ENCODE measurements at places on chromosomes 4 and X. TPM values are rescaled to one million over a fixed set of nuclear protein-coding genes. Genes with fewer than 3 reads are reported as not detected.

Gene CHRDL1
- total RNA-seq: 23.2 TPM

Gene F9
- not detected for total RNA-seq

Gene ENPEP
- 2.0 TPM for total RNA-seq

Gene NRK
- under 0.01 TPM for total RNA-seq

Gene RAB33A
- total RNA-seq: 42.4 TPM

Gene ANXA5
- total RNA-seq: 31.8 TPM

Gene CFI
- 4.5 TPM for total RNA-seq

Gene MTTP
- 2.0 TPM for total RNA-seq

Gene PHOX2B
- total RNA-seq: not detected

Gene HSFX4
- total RNA-seq: not detected

Gene FRMD7
- total RNA-seq: 0.41 TPM

Gene SSX2
- total RNA-seq: not detected

Gene ADAMTS3
- 20.4 TPM for total RNA-seq

Gene TEC
- total RNA-seq: 1.6 TPM

Gene XAGE1A
- not detected for total RNA-seq

Gene NELFA
- total RNA-seq: 16.3 TPM

Gene TMEM150C
- 74.2 TPM for total RNA-seq

Gene XPNPEP2
- total RNA-seq: under 0.01 TPM

Gene TMSB15C
- 43.2 TPM for total RNA-seq

Gene CYSLTR1
- 1.2 TPM for total RNA-seq

Gene CDX4
- total RNA-seq: not detected

Gene DACH2
- 5.7 TPM for total RNA-seq

Gene GPC3
- 3.3 TPM for total RNA-seq

Gene SLC10A3
- total RNA-seq: 2.4 TPM

Gene PASD1
- total RNA-seq: not detected

Gene UGT2B11
- not detected for total RNA-seq
